ENCODE measurements at places on chromosomes 5 and 9. TPM values are rescaled to one million over a fixed set of nuclear protein-coding genes. Genes with fewer than 3 reads are reported as not detected.

Gene ANKRD20A1
- 1.7 TPM for total RNA-seq

Gene MOB3B
- total RNA-seq, result 22.7 TPM

Gene BNIP1
- total RNA-seq, result 8.4 TPM

Gene STKLD1
- 1.6 TPM for total RNA-seq

Gene OLFML2A
- 22.3 TPM for total RNA-seq

DNA sequence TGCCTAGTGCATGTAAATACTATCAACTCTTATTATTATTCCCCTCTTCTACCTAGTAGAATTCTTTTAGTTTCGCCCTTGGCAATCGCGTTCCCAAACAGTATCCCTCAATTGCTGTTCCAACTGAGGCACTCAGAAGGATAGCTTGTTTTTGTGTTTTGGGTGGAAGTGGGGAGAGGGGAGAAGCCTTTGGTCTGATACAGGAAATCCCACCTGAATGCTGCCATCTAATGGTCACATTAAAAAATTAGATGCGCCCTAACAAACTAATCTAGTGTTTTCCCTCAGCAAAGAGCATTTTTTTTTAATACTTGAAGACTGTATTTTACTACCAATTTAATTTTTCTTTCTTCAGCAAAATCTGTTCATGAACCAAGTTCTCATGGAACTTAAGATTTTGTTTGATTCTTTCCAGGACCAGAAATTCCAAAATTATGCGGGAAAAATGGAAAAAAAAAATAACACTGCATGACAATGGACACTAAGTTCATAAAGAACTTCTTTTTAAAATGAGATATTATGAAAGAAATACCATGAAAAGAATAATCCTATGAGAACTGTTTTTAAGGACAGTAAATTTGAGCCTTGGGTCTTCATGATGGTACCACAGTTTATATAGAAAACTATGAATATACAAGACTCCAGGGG is 22.2 kb upstream of the GLDC start:
- no peak for DNase-seq
- no peak overlapping the region for H3K27ac ChIP-seq

DNA sequence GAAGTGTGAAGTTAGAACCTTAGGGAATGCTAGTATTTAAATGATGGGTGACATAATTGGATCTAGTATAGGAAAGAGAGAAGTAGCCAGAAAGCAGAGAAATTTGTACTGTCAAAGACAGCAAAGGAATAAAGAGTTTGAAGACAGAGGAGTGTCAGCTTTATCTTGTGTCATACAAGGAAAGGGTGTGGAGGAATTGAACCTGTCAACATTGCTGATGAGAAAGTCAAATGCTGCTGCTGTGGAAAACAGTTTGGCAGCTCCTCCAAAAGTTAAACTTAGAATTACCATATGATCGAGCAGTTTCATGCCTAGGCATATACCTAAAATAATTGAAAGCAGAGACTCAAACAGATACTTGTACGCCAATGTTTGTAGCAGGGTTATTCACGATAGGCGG is 63.7 kb downstream of the DENND4C start:
- no peak overlapping the region for H3K4me3 ChIP-seq
- H3K36me3 ChIP-seq, result peaks cover 93% of the 10 kb centered on the region
- no peak overlapping the region for H3K27ac ChIP-seq
- H3K4me1 ChIP-seq, result no peaks in the 10 kb centered on the region
- no peaks in the 10 kb centered on the region for H3K27me3 ChIP-seq
- no peak for DNase-seq

- peak overlapping the region; percentile 38 for H3K27ac ChIP-seq
- DNase-seq, result no peak
- peak overlapping the region; percentile 7 for H3K4me3 ChIP-seq
- peaks cover 37% of the 10 kb centered on the region for H3K4me1 ChIP-seq
Observed at GRCh38 chr9:125549891-125550885, 156.8 kb downstream of the MAPKAP1 start.

DNA sequence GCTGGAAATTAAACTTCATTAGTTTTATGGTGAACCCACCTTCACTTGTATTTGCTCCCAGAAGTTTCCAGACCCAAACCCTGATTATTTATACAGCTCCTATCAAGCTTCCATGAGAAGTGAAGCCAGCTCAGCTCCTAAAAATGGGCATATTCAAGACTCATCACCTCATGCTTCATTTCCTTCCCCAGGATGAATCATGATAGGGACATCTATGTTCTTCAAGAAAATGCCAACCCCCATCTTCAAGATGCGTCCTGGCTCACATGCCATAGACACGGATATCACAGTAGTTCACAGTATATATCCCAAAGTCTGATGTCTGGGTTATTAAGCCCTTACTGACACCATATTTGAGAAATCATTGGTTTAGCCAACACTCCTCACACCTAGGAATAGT is 217.6 kb downstream of the NPR3 start:
- no peak overlapping the region for H3K4me3 ChIP-seq
- no peaks in the 10 kb centered on the region for H3K4me1 ChIP-seq

- H3K4me1 ChIP-seq, result no peaks in the 10 kb centered on the region
- no peak overlapping the region for H3K27ac ChIP-seq
Observed at GRCh38 chr5:64612344-64612961, 77.8 kb upstream of the SHISAL2B start.

- no peak overlapping the region for H3K27ac ChIP-seq
- H3K36me3 ChIP-seq, result no peaks in the 10 kb centered on the region
- no peak overlapping the region for H3K4me3 ChIP-seq
- H3K4me1 ChIP-seq, result no peaks in the 10 kb centered on the region
Observed at GRCh38 chr5:97135868-97136267, 6.5 kb downstream of the LIX1 start.

- no peak for DNase-seq
- H3K27me3 ChIP-seq, result no peaks in the 10 kb centered on the region
- peaks cover 12% of the 10 kb centered on the region for H3K36me3 ChIP-seq
Observed at GRCh38 chr5:78001197-78001596, 225.1 kb upstream of the TBCA start.

GRCh38 chr9:130993303-130994030 is 15.5 kb upstream of the LAMC3 start:
- H3K4me1 ChIP-seq, result peaks cover 7% of the 10 kb centered on the region
- peaks cover 36% of the 10 kb centered on the region for H3K27me3 ChIP-seq
- no peaks in the 10 kb centered on the region for H3K36me3 ChIP-seq
- DNase-seq, result no peak
- H3K4me3 ChIP-seq, result no peak overlapping the region

GRCh38 chr5:133890776-133891280 is 77.6 kb downstream of the C5orf15 start:
- no peaks in the 10 kb centered on the region for H3K27me3 ChIP-seq
- no peaks in the 10 kb centered on the region for H3K36me3 ChIP-seq
- H3K4me1 ChIP-seq, result no peaks in the 10 kb centered on the region
- H3K4me3 ChIP-seq, result no peak overlapping the region
- no peak for DNase-seq
- H3K27ac ChIP-seq, result no peak overlapping the region

DNA sequence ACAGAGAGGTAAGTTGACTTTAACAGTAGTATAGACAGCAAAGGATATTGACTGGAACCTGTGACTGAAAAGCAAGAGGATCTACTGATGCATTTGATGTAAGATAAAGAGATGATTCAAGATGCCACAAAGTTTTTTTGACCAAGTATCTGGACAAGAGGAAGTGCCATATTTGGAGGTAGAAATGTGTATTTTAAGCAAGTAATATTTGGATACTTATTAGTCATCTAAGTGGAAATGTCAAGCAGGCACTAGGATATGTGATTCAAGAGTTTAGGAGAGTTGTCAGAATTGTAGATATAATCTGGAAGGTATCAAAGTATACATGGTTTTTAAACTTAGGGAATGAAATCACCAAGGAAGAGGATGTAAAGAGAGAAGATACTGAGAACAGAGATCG is 686.1 kb upstream of the CHD1 start:
- no peaks in the 10 kb centered on the region for H3K4me1 ChIP-seq
- H3K36me3 ChIP-seq, result no peaks in the 10 kb centered on the region
- DNase-seq, result no peak
- no peak overlapping the region for H3K27ac ChIP-seq
- H3K27me3 ChIP-seq, result no peaks in the 10 kb centered on the region
- H3K4me3 ChIP-seq, result no peak overlapping the region

GRCh38 chr5:177459357-177459756 is 12.7 kb downstream of the PRR7 start:
- DNase-seq, result no peak
- H3K36me3 ChIP-seq, result peaks cover 19% of the 10 kb centered on the region
- no peak overlapping the region for H3K27ac ChIP-seq
- peaks cover 33% of the 10 kb centered on the region for H3K4me1 ChIP-seq
- no peaks in the 10 kb centered on the region for H3K27me3 ChIP-seq
- no peak overlapping the region for H3K4me3 ChIP-seq

DNA sequence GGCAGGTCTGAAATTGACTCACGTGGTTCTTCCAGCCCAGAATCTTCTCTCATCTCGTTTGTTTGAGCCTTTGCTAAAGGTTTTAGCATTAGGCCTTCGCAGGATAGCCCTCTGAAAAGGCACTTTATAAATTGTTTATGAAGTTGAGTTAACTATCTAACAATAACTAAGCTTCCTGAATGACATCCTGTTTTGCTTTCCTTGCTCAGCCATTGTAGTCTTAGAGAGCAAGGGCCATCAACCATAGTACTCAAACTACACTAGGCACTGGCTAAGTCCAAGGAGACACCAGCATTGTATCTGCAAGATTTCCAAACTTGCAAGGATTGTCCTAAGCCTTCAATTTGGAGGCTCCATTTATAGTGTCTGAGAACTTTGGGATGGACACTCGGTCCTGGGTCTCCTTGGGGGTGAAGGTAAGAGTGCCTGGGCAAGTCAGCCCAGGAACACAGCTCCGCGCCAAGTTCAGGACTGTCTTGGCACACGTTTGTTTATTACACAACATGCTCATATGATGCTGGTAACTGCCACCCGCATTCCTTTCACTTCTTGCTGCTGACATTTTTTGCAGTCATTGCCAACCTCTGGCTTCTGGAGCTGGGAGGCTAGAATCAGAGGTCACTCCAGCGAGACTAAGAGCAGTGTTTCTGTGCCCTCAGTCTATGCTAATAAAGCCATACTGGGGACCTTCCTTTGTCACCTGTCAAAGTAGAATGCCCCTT is 151.1 kb downstream of the ESM1 start:
- no peaks in the 10 kb centered on the region for H3K27me3 ChIP-seq
- peaks cover 18% of the 10 kb centered on the region for H3K4me1 ChIP-seq
- H3K36me3 ChIP-seq, result no peaks in the 10 kb centered on the region
- no peak overlapping the region for H3K4me3 ChIP-seq
- no peak overlapping the region for H3K27ac ChIP-seq
- DNase-seq, result no peak

GRCh38 chr5:40734986-40735385 is 20.8 kb downstream of the TTC33 start:
- no peak overlapping the region for H3K4me3 ChIP-seq
- H3K27me3 ChIP-seq, result no peaks in the 10 kb centered on the region
- DNase-seq, result no peak

- H3K27me3 ChIP-seq, result no peaks in the 10 kb centered on the region
- H3K4me1 ChIP-seq, result no peaks in the 10 kb centered on the region
- H3K4me3 ChIP-seq, result no peak overlapping the region
- no peak for DNase-seq
- H3K36me3 ChIP-seq, result no peaks in the 10 kb centered on the region
Observed at GRCh38 chr5:90336752-90337151, 72.8 kb downstream of the CETN3 start.

DNA sequence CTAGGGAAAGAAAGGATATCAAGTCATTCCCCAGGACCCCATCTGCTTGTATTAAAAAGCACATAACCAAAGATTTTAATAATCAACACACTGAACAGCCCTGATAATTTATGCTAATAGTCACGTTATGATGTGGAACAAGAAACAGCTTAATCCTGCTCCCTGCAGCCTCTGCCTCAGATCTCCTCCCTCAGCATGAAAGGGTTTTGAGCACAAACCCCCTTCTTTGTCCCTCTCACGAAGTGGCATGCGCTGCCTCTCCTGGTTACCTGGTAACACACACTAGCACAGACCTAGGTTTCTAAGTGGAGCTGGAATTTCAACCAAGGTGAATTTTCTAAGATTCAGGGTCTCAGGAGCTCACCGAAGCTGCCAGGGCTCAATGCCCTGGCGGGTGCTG is 5.1 kb downstream of the IGFBPL1 start:
- H3K36me3 ChIP-seq, result no peaks in the 10 kb centered on the region
- H3K4me1 ChIP-seq, result no peaks in the 10 kb centered on the region
- no peak for DNase-seq
- no peak overlapping the region for H3K4me3 ChIP-seq
- peaks cover 23% of the 10 kb centered on the region for H3K27me3 ChIP-seq
- H3K27ac ChIP-seq, result no peak overlapping the region

DNA sequence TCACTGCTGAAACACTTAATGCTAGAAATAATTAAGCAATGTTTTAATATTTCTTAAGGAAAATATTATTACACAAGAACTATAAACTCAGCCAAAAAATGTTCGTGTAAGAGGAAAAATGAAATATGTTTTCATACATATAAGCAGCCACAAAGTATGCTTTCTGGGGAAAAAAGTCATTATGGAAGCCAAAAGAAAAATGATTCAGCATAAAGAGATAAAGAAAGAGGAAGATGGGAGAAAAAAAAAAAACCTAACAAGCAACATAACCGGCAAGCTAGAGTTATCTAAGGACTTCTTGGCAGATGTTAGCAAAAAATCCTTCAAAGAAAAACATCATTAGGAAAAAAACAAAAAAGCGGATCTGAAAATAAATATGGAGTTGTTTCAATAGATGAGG is 179.1 kb downstream of the MUSK start:
- H3K36me3 ChIP-seq, result no peaks in the 10 kb centered on the region
- no peak overlapping the region for H3K27ac ChIP-seq
- DNase-seq, result no peak
- no peaks in the 10 kb centered on the region for H3K27me3 ChIP-seq

GRCh38 chr9:94860678-94861588 is 134.4 kb downstream of the AOPEP start:
- H3K4me3 ChIP-seq, result no peak overlapping the region
- H3K4me1 ChIP-seq, result peaks cover 41% of the 10 kb centered on the region
- H3K27me3 ChIP-seq, result no peaks in the 10 kb centered on the region
- H3K36me3 ChIP-seq, result no peaks in the 10 kb centered on the region

DNA sequence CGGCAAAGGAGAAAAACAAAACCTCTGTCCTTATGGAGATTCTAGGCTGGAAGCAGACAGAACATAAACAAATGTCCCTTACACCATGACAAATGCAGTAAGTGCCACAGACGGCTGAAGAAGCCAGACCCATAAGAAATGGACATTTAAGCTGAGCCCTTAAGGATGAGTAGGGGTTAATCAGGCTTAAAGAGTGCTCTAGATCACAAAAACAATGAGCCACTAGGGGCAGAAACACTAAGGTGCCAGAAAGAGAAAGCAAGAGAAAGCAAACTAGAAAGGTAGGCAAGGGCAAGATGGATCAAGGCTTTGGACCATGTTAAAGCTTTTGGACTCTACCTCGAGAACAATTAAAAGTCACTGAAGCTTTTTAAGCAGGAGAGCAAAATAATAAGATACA is 326.9 kb upstream of the WWC1 start:
- no peaks in the 10 kb centered on the region for H3K36me3 ChIP-seq
- H3K27me3 ChIP-seq, result no peaks in the 10 kb centered on the region
- H3K4me3 ChIP-seq, result no peak overlapping the region
- no peak for DNase-seq
- no peaks in the 10 kb centered on the region for H3K4me1 ChIP-seq
- H3K27ac ChIP-seq, result no peak overlapping the region

- H3K36me3 ChIP-seq, result no peaks in the 10 kb centered on the region
- no peak overlapping the region for H3K4me3 ChIP-seq
- peaks cover 5% of the 10 kb centered on the region for H3K4me1 ChIP-seq
- H3K27ac ChIP-seq, result no peak overlapping the region
- no peak for DNase-seq
Observed at GRCh38 chr9:70093944-70094343, 50.3 kb downstream of the MAMDC2 start.

- no peaks in the 10 kb centered on the region for H3K27me3 ChIP-seq
- no peak overlapping the region for H3K27ac ChIP-seq
- H3K4me1 ChIP-seq, result no peaks in the 10 kb centered on the region
- H3K36me3 ChIP-seq, result no peaks in the 10 kb centered on the region
Observed at GRCh38 chr5:82208371-82208770, 69.8 kb downstream of the RPS23 start.

Data from lower lobe of right lung (tissue), 2 donors.